ENCODE measurements at places on chromosomes 3 and 15.

GRCh38 chr15:73773428-73773827, 20.3 kb upstream of the INSYN1 start:
- no peak overlapping the region for H3K4me3 ChIP-seq
- H3K27ac ChIP-seq: no peak overlapping the region
- no peaks in the 10 kb centered on the region for H3K27me3 ChIP-seq
- DNase-seq: no peak

- H3K4me1 ChIP-seq: no peaks in the 10 kb centered on the region
- H3K27me3 ChIP-seq: peaks cover 4% of the 10 kb centered on the region
Observed at GRCh38 chr3:187848401-187848800, 103.1 kb upstream of the BCL6 start.

- no peaks in the 10 kb centered on the region for H3K36me3 ChIP-seq
- H3K27ac ChIP-seq: no peak overlapping the region
- no peak overlapping the region for H3K4me3 ChIP-seq
- H3K4me1 ChIP-seq: no peaks in the 10 kb centered on the region
- DNase-seq: no peak
Observed at GRCh38 chr15:47897525-47897924, 180.2 kb downstream of the SEMA6D start.

- peaks cover 15% of the 10 kb centered on the region for H3K4me1 ChIP-seq
- H3K4me3 ChIP-seq: no peak overlapping the region
- peak overlapping the region; percentile 8 for H3K27ac ChIP-seq
Observed at GRCh38 chr3:13064159-13064868, 8.9 kb downstream of the IQSEC1 start.

DNA sequence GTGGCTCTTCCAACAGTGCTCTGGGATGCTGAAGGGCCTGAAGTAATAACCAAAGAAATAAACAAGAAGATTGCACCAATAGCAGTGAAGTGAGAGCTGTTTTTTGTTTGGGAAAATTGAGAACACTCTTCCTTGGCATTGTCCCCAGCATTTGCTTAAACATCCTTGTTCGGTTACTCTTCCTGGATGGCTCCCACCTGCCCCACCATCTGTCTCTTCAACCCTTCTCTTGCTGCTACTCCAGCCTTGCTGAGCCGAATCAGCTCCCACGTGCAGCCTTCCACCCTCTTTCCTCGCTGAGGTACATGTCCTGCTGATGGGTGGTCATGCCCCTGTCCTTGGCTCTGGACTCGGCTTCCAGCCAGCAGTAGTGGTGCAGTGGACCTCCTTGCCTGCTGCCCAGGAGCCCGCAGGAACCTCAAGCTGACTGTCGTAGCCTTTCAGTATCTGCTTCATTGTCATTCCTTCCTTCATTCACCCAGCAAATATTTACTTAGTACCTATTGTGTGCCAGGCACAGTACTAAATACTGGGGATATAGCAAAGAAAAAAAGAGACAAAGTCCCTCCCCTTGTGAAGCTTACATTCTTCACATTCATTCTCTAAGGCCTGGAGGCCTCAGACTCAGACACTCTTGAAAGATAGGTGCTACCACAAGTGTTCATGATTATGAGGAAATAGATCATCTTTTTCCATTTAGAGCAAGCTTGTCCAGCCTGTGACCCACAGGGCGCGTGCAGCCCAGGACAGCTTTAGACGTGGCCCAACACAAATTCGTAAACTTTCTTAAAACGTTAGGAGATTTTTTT, 17.1 kb upstream of the VILL start:
- H3K27me3 ChIP-seq: no peaks in the 10 kb centered on the region
- H3K4me1 ChIP-seq: peaks cover 2% of the 10 kb centered on the region
- no peak overlapping the region for H3K27ac ChIP-seq
- H3K36me3 ChIP-seq: no peaks in the 10 kb centered on the region
- H3K4me3 ChIP-seq: no peak overlapping the region
- DNase-seq: no peak

GRCh38 chr3:13513051-13513912, 33.2 kb downstream of the HDAC11 start:
- H3K36me3 ChIP-seq: no peaks in the 10 kb centered on the region
- no peak overlapping the region for H3K4me3 ChIP-seq
- DNase-seq: no peak
- H3K27me3 ChIP-seq: no peaks in the 10 kb centered on the region

GRCh38 chr3:197027151-197027895, 2.3 kb downstream of the MELTF start:
- peaks cover 25% of the 10 kb centered on the region for H3K4me1 ChIP-seq
- peaks cover 2% of the 10 kb centered on the region for H3K27me3 ChIP-seq
- H3K36me3 ChIP-seq: no peaks in the 10 kb centered on the region
- no peak overlapping the region for H3K4me3 ChIP-seq
- no peak for DNase-seq
- no peak overlapping the region for H3K27ac ChIP-seq

DNA sequence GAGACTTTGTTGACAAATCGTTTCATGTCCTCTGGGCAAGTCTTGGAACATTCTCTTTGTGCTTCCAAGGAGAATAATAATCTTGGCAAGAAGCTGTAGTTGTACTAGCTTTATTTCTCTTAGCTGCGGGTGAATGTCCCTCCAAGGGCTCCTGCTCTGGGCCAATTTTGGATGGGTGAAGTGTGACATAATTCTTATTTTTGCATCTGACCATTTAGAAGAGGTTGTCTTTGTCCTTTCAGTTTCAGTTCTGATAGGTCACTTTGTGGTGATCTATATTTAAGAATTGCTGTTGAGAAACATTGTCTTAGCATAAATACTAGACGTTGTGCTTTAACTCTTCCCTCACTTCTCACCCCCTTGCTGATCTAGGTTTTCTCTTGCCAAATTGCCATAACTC, 164.8 kb upstream of the RORA start:
- H3K36me3 ChIP-seq: no peaks in the 10 kb centered on the region
- no peak for DNase-seq
- no peak overlapping the region for H3K27ac ChIP-seq
- peaks cover 10% of the 10 kb centered on the region for H3K27me3 ChIP-seq
- H3K4me3 ChIP-seq: no peak overlapping the region

DNA sequence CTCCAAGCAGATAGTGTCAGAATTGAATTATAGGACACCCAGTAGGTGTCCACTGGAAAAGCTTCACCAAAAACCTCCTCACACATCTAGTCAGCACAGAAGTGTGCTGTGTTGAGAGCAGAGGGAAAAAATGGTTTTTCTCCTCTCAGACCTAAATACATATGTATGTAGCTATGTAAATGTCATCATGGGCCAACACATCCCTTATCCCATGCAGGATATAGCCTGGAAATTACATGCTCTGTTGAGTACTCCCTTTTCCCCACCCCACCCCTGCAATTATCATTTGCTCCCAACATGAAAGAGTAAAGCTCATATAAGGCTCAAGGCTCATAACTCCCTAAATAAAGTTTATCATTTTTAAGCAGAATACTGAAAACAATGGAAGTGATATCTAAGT, 35.7 kb downstream of the DLG1 start:
- H3K4me1 ChIP-seq: peaks cover 41% of the 10 kb centered on the region
- no peaks in the 10 kb centered on the region for H3K27me3 ChIP-seq
- peaks cover 4% of the 10 kb centered on the region for H3K36me3 ChIP-seq
- no peak for DNase-seq
- H3K27ac ChIP-seq: no peak overlapping the region
- no peak overlapping the region for H3K4me3 ChIP-seq

DNA sequence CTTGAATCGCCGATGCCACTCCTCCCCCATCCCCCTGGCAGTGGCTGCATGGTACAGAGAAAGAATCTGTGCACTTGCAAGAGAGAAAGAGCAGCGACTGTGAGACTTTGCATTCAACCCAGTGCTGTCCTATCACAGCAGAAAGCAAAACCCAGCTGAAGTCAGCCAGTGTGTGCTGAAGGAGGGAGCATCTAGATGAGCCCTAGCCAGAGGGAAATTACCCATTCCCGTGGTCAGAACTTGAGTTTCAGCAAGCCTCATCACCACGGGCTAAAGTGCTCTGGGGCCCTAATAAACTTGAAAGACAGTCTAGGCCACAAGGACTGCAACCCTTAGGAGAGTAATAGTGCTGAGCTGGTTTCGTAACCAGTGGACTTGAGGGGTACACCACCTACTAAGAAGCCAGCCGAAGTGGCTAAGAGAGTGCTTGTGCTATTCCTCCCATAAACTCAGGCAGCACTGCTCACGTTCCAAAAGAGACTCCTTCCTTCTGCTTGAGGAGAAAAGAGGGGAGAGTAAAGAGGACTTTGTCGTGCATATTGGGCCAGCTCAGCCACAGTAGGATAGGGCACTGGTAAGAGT, 15.2 kb upstream of the PIK3R4 start:
- no peaks in the 10 kb centered on the region for H3K4me1 ChIP-seq
- H3K36me3 ChIP-seq: no peaks in the 10 kb centered on the region
- no peak overlapping the region for H3K27ac ChIP-seq
- no peak overlapping the region for H3K4me3 ChIP-seq
- peaks cover 6% of the 10 kb centered on the region for H3K27me3 ChIP-seq
- DNase-seq: no peak

- H3K4me1 ChIP-seq: peaks cover 7% of the 10 kb centered on the region
- H3K36me3 ChIP-seq: peaks cover 31% of the 10 kb centered on the region
Observed at GRCh38 chr15:65902373-65902772, 33.1 kb downstream of the RAB11A start.

DNA sequence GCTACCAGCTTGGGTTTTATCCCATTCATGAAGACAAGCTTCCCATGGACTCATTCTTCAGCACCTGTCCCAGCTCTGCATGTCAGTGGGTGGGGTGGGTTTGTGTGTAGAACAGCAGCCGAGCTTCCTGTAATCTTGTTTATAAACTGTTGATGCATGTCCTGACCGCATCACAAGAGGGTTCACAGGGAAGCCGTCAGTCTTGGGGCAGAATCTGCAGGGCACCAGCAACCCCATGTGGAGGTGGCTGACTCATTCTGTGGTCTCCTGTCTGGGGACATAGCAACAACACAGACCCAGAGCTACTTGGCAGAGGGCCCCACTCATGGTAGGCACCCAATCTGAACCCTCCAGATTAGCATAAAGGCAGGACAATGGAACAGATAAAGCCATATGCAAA, 35.6 kb downstream of the DAPK2 start:
- peaks cover 45% of the 10 kb centered on the region for H3K4me1 ChIP-seq
- H3K27ac ChIP-seq: peak overlapping the region; percentile 87

DNA sequence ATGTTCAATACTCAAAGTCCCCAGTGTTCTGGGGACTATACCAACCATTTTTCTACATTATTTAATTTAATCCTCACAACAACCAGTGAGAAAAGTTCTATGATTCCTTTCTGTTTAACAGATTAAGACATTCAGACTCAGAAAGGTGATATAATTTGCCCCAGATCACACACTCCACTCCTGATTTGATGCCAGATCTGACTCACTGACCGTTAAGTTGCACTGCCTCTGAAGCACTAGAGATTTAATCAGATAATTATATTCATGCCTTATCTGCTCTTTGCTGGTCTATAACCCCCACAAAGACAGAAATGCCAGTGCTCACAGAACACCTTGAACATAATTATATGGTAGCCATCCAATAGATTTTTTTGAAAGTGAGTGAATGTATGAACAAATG, 501.0 kb downstream of the IGSF11 start:
- no peak overlapping the region for H3K4me3 ChIP-seq
- DNase-seq: no peak
- no peaks in the 10 kb centered on the region for H3K4me1 ChIP-seq

GRCh38 chr3:9606108-9606507, 43.2 kb upstream of the MTMR14 start:
- no peaks in the 10 kb centered on the region for H3K4me1 ChIP-seq
- H3K27me3 ChIP-seq: peaks cover 17% of the 10 kb centered on the region
- H3K36me3 ChIP-seq: no peaks in the 10 kb centered on the region
- H3K27ac ChIP-seq: no peak overlapping the region
- H3K4me3 ChIP-seq: no peak overlapping the region

- no peak overlapping the region for H3K4me3 ChIP-seq
- H3K27me3 ChIP-seq: no peaks in the 10 kb centered on the region
- H3K4me1 ChIP-seq: no peaks in the 10 kb centered on the region
- no peak for DNase-seq
- H3K27ac ChIP-seq: no peak overlapping the region
Observed at GRCh38 chr15:55334371-55334770, 15.3 kb downstream of the PIGB start.

DNA sequence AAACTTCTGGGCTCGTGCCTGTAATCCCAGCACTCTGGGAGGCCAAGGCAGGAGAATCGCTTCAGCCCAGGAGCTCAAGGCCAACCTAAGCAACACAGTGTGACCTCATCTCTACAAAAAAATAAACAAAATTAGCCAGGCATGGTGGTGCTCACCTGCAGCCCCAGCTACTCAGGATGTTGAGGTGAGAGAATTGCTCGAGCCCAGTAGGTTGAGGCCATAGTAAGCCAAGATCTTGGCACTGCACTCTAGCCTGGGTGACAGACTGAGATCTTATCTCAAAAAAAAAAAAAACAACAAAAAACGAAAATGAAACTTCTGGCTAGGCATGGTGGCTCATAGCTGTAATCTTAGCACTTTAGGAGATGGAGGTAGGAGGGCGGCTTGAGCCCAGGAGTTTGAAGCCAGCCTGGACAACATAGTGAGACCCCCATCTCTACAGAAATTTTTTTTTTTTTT, 53.7 kb downstream of the PIK3CB start:
- H3K4me1 ChIP-seq: peaks cover 29% of the 10 kb centered on the region
- H3K4me3 ChIP-seq: no peak overlapping the region
- no peaks in the 10 kb centered on the region for H3K27me3 ChIP-seq
- peak overlapping the region; percentile 58 for H3K27ac ChIP-seq

GRCh38 chr15:78071383-78071782, 6.1 kb downstream of the TBC1D2B start:
- H3K27me3 ChIP-seq: no peaks in the 10 kb centered on the region
- peaks cover 14% of the 10 kb centered on the region for H3K36me3 ChIP-seq
- H3K27ac ChIP-seq: peak overlapping the region; percentile 87
- no peak overlapping the region for H3K4me3 ChIP-seq

- no peaks in the 10 kb centered on the region for H3K36me3 ChIP-seq
- H3K27me3 ChIP-seq: no peaks in the 10 kb centered on the region
- DNase-seq: no peak
- H3K4me3 ChIP-seq: no peak overlapping the region
- H3K4me1 ChIP-seq: peaks cover 9% of the 10 kb centered on the region
Observed at GRCh38 chr3:153096731-153097131, 65.3 kb upstream of the RAP2B start.
